ENCODE measurements at places on chromosomes 5 and 9. TPM values are rescaled to one million over a fixed set of nuclear protein-coding genes. Genes with fewer than 3 reads are reported as not detected.

DNA sequence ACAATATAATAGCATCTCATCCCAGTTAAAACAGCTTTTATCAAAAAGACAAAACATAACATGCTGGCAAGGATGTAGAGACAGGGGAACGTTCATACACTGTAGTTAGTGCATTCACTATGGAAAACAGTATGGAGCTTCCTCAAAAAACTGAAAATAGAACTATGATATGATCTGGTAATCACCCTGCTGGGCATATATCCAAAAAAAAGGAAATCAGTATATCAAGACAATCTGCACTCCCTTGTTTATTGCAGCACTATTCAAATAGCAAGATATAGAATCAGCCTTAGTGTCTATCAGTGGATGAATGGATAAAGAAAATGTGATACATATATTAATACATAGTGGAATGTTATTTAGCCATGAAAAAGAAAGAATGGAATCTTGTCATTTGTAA lies 88.5 kb downstream of the PBX3 start:
- DNase-seq: no peak

CDHR2 gene
- polyA plus RNA-seq: 47.9 TPM

DNA sequence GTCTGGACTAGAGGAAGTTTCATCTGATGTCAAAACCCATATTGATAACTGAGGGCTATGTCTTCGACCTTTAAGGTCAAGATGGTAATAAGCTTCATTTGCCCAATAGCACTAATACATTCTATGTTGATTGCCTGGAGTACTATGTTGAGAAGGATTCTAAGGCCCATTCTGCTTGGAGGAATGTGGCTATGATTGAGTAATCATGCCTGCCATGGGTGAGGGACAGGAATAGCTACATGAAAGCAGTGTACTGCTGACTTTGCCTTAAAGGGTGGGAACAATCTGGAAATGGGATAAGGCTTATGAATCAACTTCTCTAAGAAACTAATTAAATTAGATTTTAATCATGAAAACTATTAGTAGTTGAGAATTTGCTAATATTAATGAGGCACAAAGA lies 13.6 kb downstream of the NNT start:
- no peak for DNase-seq

GRCh38 chr5:177476531-177477233 lies 3.2 kb upstream of the DBN1 start:
- DNase-seq: peak; percentile 95

ANKRD34B gene
- not detected for polyA plus RNA-seq

REEP2 gene
- 0.92 TPM for polyA plus RNA-seq

SLC46A2 gene
- not detected for polyA plus RNA-seq

GRCh38 chr5:69502367-69502766 lies 9.8 kb downstream of the OCLN start:
- no peak for DNase-seq

Data from sigmoid colon (tissue), 7 donors.